ENCODE measurements at places on chromosomes 16 and 17.
A peak's percentile ranks its signal among the peaks of the same experiment; 100 is the strongest.

- DNase-seq = no peak
Observed at GRCh38 chr16:84874004-84874435, 54.2 kb downstream of the CRISPLD2 start.

GRCh38 chr17:46733837-46734475 is 84.5 kb downstream of the WNT3 start:
- no peak for DNase-seq

DNA sequence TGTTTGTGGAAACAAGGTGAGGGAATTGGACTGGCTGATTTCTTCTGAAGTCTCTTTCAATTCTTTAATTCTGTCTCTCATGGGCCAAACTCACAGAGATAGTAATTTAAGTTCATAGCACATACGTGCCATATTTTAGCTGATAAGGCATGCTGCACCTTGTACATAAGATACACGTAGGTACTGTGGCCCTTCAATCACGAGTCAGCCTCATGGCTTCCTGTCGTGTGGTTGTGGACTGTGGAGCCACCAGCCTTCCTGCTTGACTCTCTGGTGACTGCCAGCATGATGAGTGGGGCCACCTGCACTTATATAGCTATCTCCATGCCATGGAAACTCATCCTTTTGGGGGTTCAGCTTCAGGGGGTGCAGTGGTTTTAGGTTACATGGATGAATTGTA is 25.1 kb downstream of the KSR1 start:
- DNase-seq = no peak

- no peak for DNase-seq
Observed at GRCh38 chr16:13835387-13835786, 84.6 kb upstream of the ERCC4 start.

DNA sequence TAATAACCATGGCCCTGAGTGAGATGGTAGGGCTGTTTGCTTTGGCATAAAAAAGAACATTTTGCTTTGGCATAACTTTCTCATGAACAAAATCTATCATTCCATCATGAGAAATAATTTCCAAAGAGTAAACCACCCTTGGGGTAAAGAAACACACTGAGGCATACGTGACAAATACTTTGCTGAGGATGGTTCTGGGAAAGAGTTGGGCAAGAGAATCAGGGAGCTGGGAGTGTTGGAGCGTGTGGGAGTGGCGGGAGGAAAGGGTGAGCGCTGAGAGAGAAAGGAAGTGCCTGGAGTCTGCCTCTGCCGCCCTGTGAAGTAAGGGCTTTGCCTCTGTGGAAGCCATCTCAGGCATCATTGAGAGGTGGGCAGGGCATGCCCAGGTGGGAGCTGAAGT is 60.2 kb upstream of the ARHGAP44 start:
- DNase-seq = no peak

DNA sequence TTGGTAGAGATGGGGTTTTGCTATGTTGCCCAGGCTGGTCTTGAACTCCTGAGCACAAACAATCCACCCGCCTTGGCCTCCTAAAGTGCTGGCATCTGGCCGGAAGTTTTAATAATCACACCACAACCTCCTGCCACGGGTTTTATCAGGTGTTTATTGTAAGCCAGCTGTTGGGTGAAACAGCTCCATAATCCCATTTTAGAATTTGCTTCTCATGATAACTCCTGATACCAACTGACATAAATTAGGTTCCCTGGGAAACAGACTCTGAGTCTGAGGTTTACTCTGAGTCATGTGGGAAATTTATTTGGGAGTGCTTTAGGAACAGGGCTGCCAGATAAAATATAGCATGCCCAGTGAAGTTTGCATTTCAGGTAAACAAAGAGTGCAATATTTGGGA is 122.6 kb upstream of the MED13 start:
- no peak for DNase-seq

DNA sequence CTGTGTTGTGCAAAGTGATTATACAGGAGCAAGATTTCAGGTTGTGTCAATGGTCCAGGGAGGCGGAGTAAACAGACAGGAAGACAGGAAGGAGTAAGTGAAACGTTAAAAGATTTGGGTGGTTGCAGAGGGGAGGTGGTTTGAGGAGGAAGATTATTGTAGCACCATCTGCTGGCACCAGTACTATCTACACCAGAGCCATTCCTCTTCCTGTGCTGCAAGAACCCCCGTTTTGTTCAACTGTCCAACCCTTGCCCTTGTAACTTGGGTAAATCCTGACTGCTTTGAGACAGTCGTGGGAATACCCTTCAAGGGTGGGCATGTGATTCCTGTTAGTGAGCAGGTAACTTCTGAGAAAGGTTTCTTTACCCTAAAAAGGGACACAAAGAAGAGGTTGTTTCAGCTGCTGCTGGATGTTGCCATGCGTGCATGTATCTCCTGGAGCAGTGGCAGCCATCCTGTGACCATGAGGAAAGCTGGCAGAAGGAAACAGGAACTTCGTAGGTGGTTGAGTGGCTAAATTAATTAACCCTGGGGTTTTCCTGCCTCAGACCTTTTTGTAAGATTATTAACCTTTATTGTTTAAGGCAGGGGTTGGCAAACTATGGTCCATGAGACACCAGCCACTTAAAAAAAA is 124.1 kb downstream of the PRKCA start:
- DNase-seq = no peak

DNA sequence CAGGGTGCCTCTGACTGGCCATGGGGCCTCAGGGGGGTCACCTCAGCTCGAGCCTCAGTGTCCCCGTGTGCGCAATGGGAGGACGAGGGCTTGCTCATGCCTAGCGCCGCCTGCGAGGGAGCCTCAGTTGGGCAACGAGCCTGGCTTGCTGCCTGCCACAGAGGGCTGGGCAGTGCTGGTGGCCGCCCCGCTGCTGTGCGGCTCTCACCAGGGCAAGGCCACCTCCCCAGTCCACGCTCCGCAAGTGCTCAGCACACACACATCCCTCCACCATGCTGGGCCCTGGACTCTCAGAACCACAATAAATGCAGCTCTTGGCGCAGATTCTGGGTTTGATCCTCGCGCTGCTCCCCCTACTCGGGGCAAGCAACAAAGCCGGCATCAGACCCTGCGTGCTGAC is 76.2 kb downstream of the ENGASE start:
- DNase-seq = no peak

GRCh38 chr17:33163533-33164168 is 129.4 kb downstream of the ASIC2 start:
- DNase-seq = no peak

- DNase-seq = no peak
Observed at GRCh38 chr16:695355-696089, 5.3 kb upstream of the WDR24 start.

GRCh38 chr17:67027031-67027628 is 17.2 kb upstream of the CACNG1 start:
- DNase-seq = no peak

GRCh38 chr17:38910325-38910724 is 15.1 kb upstream of the LASP1NB start:
- no peak for DNase-seq

DNA sequence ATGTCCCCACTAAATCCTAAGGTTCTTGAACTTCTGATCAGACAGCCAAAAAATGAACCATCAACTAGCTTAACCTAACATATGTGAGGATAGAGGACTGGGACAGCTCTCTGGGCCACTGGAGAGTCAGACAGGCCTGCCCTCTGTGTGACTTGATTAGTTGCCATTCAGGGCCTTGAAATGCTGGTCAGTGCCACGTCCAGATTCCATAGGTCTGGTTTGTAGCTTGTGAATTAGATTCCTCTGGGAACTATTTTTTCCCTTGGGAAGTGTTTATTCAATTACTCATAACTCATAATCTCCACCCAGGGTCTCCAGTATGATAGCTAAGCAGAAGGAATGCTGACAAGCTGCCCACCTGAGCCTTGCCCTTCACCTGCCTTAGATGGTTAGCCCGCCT is 48.2 kb downstream of the IGF2BP1 start:
- no peak for DNase-seq

- DNase-seq = peak; percentile 49
Observed at GRCh38 chr17:72691586-72691985, 400.9 kb downstream of the SLC39A11 start.

DNA sequence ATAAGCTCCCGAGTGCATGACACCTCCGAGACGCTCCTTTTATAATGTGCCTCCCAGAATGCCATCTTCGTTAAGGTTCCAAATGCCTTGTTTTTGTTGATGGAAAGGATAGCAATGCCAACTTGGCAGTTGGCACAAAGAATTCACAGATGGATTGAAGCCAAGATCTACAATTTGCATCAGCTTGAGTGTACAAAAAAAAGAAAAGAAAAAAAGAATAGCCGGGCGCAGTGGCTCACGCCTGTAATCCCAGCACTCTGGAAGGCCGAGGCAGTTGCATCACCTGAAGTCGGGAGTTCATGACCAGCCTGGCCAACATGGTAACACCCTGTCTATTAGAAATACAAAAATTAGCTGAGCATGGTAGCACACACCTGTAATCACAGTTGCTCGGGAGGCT is 7.6 kb downstream of the TBC1D16 start:
- no peak for DNase-seq

DNA sequence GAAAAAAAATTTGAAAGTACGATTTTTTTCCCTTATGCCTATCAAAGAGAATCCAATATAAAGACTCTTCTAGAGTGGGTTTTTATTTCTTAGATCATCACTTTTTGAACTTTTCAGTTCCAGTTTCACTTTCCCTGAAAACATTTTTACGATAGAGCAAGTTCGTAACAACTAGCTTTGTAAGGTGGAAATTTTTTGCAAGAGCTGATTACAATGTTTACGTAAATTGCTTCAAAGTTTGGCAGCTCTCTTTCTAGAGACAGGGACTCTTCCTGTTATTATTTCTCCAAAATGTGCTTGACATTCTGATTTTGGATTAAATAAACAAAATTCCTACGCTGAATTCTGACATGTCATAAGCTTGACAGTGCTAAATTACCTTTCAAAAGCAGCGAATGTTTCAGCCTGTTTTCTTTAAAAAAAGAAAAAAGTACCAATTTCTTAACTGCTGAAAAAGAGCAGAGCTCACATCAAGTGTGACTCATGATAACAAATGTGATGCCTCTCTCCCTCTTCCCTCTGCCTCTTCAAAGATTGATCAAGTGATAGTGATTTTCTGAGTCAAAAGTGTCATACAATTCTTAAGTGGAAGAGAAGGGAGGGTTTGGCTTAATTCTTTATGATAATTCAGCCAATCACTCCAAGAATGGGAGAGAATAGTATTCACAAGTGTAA is 175.2 kb downstream of the KCNJ2 start:
- no peak for DNase-seq

GRCh38 chr16:12059216-12059769 is 82.8 kb downstream of the SNX29 start:
- no peak for DNase-seq

- DNase-seq = peak; percentile 65
Observed at GRCh38 chr17:4945176-4945943, 3.0 kb downstream of the PFN1 start.

- no peak for DNase-seq
Observed at GRCh38 chr17:68700421-68700820, 99.3 kb upstream of the FAM20A start.

DNA sequence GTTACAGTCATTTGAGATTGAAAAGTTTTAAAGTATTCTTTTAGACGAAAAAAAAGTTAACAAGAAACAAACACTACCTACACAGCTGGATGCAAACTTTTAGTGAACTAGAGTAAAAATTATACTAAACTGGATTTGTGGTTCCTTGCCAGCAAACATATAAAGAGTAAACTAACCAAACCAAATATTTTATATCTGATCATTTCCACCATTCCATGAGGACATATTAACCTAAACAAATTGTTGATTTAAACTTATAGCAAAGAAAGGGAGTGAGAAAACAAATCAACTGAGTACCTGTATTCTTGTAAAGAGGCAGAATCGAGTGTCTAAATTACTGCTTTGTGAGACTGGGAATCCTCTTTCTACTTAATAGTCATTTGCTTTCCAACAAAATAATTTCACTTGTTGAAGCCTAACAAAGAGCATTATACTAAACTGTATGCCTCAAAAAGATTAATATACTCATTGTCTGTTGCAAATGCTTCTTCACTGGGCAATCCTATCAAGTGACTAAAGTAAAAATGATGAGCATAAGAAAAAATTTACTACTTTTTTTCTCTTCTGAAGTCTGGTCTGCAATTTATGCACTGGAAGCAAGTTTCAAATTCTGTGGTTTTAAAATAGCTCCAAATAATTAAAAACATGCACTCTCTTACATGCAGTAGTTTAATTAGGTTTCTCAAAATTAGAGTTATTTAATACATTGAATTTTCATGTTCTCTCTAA is 37.5 kb downstream of the AKAP10 start:
- peak; percentile 37 for DNase-seq

DNA sequence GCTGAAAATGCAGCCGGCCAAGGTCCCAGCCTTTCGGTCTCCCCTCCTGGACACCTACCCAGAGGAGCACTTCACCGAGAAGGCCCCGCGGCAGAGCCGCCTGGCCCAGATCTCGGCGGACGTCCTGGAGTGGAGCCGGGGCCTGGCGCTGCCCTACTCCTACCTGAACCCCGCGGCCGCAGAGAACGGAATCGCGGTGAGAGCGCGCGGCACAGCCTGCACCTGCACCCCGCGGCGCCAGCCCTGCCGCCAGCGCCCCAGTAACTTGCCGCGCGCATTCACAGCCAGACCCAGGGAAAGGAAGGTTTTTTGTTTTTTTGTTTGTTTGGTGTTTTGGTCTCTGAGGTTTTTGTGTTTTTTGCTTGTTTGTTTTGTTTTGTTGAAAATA is 15.2 kb downstream of the ALOX12B start:
- no peak for DNase-seq

DNA sequence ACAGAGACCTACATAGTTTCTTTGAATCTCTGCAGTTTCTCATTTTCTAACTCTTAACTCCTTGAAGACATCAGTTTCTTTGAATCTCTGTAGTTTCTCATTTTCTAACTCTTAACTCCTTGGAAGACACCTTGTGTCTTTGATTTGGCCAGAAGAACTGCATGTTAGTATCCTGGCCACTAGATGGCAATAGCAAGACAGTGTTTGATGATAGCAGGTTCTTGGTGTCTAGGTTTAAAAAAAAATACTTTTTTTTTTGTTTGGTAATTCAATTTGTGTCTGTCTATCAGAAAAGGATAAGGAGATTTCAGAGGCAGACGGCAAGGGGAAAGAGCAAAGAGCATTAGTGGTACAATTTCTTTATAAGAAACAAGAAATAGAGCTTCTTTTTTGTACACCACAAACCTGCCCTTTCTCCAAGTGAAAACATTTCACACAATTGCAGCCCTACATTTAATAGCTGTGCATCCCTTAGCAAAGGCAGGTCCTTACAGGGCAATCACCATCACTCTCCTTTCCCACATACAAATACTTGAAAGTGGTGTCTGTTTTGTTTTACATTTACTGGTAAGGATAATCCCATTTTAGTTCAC is 1324.9 kb upstream of the CDH8 start:
- DNase-seq = peak; percentile 43

GRCh38 chr17:67377488-67378453 is 690 bp downstream of the PITPNC1 start:
- no peak for DNase-seq

- DNase-seq = no peak
Observed at GRCh38 chr16:29662729-29663015, 375 bp upstream of the SPN start.

All from fibroblast of skin of left quadriceps (primary cell).